ENCODE measurements at places on chromosomes 6 and 20.

GRCh38 chr6:144460327-144461095, 175.4 kb downstream of the UTRN start:
- DNase-seq = no peak

DNA sequence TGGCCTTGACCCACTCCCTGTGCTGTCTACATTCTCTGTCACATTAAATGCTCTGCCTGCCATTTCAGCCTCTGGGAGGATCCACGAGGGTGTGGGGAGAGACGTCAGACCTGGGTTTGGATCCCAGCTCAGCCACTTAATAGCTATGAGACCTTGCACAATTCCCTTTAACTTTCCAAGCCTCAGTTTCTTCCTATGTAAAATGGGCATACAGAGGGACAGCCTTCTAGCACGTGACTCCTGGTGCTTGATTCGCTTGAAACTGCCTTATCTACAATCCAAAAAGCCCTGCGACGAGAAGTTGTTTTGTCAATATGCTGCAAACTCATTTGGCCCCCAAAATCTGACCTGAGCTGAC, 40.0 kb downstream of the TOX2 start:
- no peak for DNase-seq

- no peak for DNase-seq
These were observed 87.8 kb downstream of the CARMIL1 start for GRCh38 chr6:25366903-25367545.

DNA sequence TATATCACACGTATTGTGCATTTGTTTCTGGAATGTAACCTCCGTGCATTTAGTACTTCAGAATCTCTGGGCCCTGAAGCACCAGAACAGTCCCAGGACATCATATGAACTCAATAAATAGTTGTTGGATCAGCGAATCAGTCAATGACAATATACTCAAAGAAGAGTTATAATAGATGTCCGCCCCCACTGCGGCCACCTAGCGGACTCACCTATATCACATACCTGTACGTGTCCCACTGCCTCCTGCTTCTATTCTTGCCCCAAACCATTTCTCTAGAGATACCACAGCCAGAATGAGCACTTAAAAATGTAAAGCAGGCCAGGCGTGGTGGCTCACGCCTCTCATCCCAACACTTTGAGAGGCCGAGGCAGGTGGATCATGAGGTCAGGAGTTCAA, 73.9 kb downstream of the DCDC2 start:
- no peak for DNase-seq

DNA sequence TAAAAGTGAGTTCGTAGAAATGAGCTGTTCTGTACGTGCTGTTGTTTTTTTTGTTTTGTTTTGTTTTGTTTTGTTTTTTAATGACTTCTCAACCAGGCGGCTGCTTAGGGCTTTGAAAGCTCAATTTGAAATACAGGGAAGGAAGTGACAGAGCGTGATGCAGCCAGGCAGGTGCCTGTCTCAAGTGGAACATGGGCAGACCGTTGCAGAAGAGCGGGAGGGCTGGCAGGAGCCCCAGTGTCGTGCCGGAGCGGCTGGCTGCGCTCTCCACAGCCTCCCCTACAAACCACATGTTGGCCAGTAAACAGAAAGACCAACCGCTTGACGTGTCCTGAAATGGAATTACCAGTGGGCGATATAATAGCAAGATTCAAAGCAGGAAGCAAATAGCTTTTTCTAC, 164.9 kb upstream of the RREB1 start:
- DNase-seq = no peak

- DNase-seq = no peak
These were observed 100.6 kb downstream of the KCNB1 start for GRCh38 chr20:49381558-49382493.
